Stimulated activated CD8-positive, alpha-beta memory T cell treated with anti-CD3 and anti-CD28 coated beads, Interleukin-15, amount 100 ng/mL, for 1 hour (primary cell): ENCODE measurements at places on chromosomes 6 and 20.

GRCh38 chr6:43247114-43247999 is 4.1 kb downstream of the TTBK1 start:
- DNase-seq = peak; percentile 62

- DNase-seq = no peak
These were observed 44.2 kb upstream of the TMEM217 start for GRCh38 chr6:37302086-37302686.

GRCh38 chr6:169171951-169172350 is 81.7 kb downstream of the THBS2 start:
- DNase-seq = no peak

DNA sequence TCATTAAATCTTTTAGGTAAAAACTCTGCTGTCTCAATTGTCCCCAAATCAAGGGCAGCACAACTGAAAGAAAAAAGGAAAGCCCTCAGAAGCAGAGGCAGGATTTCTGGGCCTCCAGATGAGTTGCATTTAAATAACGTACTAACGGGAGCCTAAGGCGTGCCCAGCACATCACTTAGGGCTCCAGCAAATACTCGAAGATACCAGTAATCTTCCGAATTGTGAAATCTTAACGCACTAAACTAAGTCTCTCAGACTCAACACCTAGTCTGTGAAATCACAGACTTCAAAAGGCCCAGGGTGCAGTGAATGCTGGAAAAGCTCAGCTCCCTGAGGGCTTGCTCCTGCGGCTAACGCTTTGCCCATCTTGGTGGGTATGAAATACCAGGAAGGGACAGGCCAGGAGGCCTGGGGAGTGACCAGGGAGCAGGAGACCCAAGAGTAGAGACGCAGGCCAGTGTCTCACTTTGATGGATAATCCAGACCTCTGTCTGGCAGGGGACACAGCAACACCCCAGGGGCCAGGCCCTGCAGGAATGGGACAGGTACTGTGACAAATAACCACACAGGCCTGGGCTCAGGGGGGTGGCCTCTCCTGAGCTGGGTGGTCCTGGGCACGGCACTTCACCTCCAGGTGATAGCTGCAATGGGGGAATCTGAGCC is 36.4 kb downstream of the RRBP1 start:
- no peak for DNase-seq

GRCh38 chr6:18985996-18986395 is 598.8 kb downstream of the RNF144B start:
- DNase-seq = no peak

DNA sequence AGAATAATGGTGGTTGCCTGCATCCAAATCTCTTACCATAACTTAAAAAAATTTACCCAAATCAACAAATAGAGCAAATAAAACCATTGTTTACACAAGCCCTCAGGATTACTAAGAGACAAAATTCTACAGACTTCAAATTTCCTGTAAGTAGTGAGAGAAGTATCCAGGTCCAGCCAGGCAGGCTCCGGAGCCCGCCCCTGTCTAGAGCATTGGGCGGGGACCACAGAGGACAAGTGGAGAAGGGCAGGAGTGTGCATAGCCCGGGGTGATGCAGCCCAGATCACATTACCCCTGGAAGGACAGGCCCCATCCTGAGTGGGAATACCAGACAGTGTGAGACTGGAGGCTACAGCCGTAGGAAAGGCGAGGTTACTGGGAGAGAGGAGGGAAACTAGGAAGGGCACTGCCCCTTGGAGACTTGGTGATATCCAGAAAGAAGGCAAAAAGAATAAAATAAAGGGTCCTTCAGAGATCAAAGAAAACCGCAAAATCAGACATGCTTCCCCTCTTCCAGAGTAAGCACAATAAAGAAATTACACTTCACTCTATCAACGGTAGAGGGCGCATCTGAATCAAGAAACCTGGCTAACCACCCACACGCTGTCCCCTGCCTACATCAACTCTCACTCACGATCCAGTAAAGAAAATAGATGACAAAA is 26.6 kb downstream of the RIN2 start:
- DNase-seq = no peak
